ENCODE measurements at places on chromosomes 13 and 19.
A peak's percentile ranks its signal among the peaks of the same experiment; 100 is the strongest.

- DNase-seq: no peak
Observed at GRCh38 chr19:29528946-29529645, 3.3 kb downstream of the VSTM2B start.

DNA sequence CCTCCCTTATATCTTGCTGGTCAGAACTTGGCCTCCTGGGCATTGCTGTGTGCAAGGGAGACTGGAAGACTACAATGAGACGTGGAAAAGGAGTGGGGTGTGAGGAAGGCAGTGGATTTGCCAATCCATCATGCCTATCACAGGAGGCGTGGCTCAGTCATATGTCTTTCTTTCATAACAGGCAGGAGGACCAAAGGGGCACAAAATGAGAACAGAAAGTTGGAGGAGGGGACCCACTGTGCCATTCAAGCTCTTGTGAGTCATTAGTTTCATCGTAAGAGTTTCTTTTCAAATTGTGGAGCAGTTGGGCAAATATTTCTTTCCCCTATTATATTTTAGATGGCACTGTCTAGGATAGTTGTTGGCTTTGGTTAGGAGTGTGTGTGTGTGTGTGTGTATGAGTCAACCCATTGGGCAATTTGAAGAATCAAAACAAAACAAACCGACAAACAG, 471.5 kb downstream of the TSHZ3 start:
- no peak for DNase-seq

- no peak for DNase-seq
Observed at GRCh38 chr19:15922021-15922420, 12.3 kb downstream of the CYP4F11 start.

- peak; percentile 93 for DNase-seq
Observed at GRCh38 chr19:51986309-51987291, at the start of gene ZNF350. Gene ZNF350 (minus strand): TSS chr19:51986840. CDS start chr19:51974360, 12,480 bp downstream.

- peak; percentile 94 for DNase-seq
Observed at GRCh38 chr13:80342471-80343371, 1.8 kb upstream of the SPRY2 start.

DNA sequence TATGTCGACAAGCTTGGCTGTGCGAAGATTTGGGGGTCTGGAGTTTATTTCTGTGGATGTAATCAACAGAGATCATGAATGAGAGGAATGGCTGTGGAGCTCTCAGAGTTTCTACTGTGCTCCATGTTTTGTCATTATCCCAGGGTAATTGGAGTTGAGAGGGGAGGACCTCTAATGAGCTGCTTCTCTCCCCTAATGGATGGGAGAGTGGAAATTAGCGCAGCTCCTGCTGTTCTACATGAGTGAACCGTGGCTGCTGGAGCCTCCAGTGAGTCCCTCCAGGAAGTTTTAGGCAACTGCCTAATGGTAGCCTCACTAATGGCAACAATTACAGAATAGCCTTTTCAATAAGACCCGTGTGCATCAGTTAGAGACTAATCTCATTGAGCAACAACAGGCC, 31.3 kb upstream of the FGF9 start:
- no peak for DNase-seq

DNA sequence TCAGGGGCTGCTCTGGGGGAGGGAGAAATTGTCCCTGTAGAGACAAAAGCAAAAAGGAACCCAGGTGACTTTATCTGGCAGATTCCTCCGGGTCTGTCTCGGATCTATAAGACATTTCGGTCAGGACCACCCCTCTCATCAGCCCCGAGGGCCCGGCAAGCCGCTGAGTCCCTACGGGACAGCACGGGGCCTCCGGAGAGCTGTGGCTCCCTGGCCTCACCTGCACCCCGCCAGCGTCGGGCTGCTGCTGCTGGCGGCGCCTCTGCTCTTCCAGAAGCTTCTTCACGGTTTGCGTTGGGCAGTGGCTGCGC, 1.9 kb downstream of the NFKBID start:
- no peak for DNase-seq

DNA sequence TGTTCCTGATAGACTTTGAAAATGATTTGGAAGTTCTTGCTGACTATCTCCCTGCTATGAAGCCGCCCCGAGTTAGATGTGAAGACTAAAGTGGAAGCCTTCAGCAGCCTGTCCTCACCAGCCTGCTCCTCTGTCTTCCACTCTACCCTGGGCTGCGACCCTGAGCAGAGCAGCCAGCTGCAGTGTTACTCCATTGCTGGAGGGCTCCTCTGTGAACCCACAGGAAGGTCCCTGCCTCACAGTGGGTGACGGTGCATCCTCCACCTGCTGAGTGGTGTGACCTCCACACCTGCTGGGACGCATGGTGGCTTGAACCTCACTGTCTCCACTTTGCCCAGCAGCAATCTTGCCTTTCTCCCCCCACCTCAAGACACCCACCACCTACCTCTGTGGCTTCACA, 116.4 kb downstream of the IRS2 start:
- DNase-seq: no peak

GRCh38 chr13:20514866-20515265, 10.8 kb downstream of the CRYL1 start:
- DNase-seq: no peak

- no peak for DNase-seq
Observed at GRCh38 chr13:110323172-110323891, 16.2 kb downstream of the COL4A2 start.

GRCh38 chr13:107202371-107203023, 634.6 kb upstream of the ARGLU1 start:
- DNase-seq: no peak

- no peak for DNase-seq
Observed at GRCh38 chr13:41562083-41562482, 104.7 kb downstream of the RGCC start.

DNA sequence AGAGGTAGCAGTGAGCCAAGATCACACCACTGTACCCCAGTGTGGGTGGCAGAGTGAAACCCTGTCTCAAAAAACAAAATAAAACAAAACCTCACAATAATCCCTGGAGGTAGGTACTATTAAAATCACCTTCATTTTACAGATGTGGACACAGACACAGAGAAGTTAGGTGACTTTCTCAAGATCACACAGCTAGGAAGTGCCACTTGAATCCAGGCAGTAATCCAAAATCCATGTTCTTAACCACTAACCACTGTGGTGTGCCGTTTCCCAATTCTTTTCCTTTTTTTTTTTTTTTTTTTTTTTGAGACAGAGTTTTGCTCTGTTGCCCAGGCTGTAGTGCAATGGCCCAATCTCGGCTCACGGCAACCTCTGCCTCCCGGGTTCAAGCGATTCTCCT, 9.0 kb downstream of the PPP1R14A start:
- DNase-seq: no peak

DNA sequence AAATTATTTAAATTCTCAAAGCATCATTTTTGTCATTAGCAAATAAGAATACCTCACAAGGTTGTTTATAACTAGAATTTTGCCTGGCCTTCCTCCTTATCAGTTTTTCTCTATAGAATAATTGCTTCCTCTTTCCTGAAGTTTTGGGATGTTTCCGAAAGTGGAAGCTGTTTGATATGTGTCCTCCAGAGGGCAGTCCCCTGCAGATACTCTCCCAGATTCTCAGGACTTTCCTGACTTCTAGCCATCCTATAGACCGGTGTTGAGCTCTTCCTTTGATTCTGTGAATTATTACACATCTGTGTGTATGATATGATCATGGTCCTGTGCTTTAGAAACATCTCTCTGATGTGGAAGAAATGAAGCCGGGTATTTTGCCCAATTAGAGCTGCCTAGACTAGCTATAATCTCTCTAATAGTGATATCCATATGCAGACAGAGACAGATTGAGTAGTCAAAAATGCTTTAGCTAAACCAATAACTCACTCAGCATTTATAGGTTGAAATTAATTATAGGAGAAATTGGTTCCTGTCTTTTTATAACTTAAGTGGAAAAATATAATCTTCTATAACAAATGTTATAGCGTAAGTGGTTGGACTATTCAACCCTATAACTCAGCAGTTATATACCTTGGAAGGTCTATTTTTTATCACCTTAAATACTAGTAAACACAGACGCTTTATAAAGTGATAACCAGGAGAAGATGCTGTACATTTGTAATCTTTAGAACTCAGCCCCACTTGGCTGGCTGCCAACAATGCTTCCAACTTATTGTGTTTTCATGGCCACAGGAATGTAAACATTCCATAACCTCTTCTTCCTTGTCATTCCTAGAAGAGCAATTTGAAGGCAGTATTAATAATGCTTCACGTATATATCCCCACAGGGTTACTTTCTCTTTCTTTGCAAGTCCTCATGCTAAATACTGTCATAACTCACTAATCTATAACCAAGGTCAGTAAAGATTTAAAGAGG, 201.0 kb upstream of the RXFP2 start:
- no peak for DNase-seq

GRCh38 chr13:32857689-32858088, 158.5 kb upstream of the KL start:
- no peak for DNase-seq

DNA sequence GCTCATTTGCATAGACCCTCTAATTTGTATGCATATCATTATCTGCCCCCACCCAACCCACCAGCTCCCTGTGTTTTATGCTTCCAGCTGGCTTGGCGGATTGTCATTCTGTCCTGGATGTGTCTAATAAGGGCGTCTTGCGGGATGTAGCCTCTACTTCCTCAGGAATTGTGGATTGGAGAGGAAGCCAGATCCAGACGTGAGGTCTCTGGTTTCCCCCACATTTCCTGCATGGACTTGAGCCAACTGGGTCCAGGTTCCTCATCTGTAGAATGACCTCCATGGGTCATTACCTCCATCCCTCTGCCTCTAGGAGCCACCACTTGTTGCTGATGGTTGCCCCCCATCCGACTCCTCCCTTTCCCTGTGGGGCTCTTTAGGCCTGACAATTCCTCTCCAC, 7.3 kb downstream of the TNFSF14 start:
- no peak for DNase-seq

- no peak for DNase-seq
Observed at GRCh38 chr13:76556627-76557026, 329.6 kb downstream of the KCTD12 start.

DNA sequence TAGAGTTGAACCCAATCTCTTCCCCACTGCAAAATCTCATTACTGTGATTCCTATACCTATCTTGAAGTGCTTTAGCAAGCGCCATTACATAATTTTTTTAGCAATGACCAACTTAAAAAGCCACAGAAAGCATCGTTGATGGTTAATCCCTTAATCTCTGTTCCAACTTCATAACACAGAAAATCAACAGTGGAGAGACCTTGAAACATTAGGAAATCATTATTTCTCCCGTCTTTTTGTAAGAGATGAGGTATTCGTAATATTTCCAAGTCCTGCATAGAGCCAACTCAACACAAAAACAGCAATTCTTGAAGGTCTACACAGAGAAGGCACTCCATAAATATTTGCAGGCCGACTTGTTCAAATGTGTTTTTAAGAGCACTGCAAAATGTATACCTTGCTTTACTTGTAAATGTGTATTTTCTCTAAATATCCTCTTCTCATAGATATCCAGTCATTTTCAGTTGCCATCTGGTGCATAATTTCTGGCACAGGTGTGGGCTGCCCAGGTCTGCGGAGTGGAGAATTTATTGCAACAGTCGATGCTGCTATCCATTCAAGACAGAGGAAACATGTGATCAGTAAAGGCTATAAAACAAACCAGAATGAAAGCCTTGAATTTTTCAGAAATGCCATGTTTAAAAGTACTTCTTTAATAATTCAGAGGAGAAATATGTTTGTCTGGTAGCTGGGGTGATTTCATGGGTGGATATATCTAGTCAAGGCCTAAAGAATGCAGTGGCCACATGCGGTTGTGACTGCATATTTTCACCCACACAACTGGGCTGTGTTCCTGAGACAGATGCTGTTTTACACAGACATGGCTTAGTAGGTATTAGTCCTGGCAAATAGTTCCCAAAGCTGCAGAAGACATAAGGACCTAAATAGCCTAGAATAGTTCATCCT, 234.3 kb upstream of the STARD13 start:
- no peak for DNase-seq

DNA sequence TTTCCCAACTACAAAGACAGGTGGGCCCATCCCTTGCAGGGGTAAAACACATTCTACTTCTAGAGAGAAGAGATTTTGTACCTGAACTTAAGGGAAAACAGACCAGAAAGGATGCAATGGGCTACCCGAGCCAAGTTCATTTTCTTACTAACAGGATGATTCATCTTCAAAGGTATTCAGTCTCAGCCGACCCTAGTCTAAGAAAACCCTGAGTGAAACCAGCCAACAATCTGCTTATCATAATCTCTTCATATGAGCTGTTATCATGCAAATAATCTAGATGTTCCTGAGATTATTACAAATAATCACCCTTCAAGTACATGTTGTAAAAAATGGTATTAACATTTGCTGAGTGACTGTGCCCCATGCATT, 15.6 kb downstream of the PABPC3 start:
- no peak for DNase-seq

GRCh38 chr19:10238172-10238783, 7.1 kb upstream of the S1PR2 start:
- no peak for DNase-seq

DNA sequence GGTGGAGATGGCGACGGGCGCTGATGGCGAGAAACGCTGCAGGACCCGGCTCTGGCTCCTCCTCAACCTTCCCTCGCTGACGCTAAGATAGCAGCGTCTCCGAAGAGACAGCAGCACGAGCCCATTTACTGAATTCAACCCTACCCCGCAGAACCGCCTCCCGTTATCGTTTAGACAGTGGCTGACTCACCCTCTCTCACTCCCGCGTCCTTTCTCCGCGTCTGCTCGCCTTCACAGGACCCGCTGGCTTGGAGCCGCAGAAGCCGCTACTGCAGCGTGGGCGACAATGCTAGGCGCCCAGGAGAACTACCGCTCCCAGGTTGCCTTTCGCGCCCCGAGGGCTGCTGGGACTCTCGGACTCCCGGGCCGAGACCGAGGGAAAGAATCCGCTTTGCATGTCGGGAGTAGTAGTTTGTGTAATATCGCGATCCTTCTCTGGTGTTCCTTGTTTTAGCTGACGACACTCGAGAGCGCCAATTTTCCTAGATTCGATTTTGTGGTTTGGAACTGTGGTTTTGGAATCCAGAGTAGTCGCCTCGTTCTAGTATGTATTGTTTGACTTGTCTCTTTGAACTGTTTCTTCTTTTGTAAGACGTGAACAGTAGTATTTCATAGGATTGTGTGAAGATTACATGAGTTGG, at the start of gene KBTBD6:
Gene KBTBD6, minus strand, starts transcription at position 291 of the 641 bp plus-strand sequence. CDS start 291 bp downstream, outside the sequence.
- DNase-seq: peak; percentile 96

DNA sequence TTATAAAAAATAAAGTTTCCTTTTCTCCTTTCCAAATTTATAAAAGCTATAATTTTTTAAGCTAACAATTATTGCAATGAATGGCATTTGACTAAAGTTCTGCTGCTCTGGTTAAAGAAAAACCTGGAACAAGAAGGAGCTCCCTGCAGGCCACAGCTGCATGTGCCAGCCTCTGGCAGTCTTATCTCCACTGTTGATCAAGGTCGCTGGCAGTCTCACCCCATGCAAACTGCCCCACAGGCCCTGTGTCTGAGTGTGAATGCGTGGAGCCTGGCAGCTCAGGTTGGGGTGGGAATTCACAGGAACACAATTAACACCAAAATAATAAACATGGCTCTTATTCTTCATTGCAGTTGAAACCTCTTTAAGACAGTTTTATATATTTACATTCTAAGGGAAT, 30.2 kb upstream of the FREM2 start:
- DNase-seq: no peak

Data from C1 segment of cervical spinal cord (tissue), 14 donors.